A172 (cell line): ENCODE measurements at places on chromosomes 12 and 14. TPM values are rescaled to one million over a fixed set of nuclear protein-coding genes. Genes with fewer than 3 reads are reported as not detected.

DNA sequence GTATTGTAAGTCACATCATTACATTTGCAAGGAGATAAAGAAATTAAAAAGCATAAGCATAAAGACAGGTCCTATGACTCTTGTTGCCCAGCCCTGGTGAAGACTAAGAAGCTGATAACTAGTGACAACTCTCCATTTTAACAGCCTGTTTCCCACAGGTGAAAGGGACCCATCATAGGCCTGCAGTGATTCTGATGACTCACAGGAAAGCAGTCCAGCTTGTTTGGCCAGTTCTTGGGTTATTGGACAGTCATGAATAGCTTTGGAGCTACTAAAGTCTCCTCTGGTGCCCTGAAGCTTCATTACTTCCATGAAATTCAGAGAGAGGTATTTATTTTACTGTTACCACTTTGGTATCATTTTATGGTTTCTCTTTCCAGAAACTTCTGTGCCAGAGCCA is 55.5 kb upstream of the DYRK2 start:
- peak; percentile 55 for DNase-seq

DNA sequence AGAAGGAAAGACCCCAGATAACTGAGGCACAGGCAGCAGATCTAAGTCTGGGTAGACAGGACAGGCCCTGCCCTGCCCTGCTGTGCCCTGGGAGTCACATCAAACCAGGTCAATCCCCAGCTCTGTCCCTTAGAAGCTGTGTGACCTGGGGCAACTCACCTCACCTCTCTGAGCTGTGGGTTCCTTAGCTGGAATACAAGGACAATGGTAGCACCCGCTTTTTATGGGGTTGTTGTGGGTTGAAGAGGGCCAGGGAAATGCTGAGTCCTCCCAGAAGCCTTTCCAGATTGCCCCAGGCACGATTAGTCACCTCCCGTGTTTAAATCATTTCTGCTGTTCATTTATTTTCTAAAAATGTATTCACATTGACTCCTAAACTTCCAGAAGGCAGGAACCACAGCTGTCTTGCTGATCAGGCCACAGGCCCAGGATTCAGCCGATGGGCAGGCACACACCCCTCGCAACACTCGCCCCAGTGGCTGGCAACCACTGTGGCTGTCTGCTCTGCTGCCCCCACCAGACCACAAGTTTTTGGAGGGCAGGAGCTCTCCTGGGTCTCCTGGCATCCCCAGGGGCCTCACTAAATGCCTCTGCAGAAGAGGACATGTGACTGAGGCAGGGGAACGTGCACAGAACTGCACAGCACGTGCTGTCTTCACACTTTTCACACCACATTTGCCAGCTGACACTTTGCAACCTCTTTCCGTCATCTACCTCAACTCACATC is 3.0 kb downstream of the SELPLG start:
- DNase-seq, result peak; percentile 79

The CRACR2A gene
- total RNA-seq, result not detected in 2 replicates

The KERA gene
- total RNA-seq, result not detected in 2 replicates

The NR1H4 gene
- total RNA-seq, result 0.17 and 0.53 TPM in 2 replicates

GRCh38 chr14:70563869-70564268 is 29.1 kb upstream of the ADAM20 start:
- DNase-seq, result no peak

DNA sequence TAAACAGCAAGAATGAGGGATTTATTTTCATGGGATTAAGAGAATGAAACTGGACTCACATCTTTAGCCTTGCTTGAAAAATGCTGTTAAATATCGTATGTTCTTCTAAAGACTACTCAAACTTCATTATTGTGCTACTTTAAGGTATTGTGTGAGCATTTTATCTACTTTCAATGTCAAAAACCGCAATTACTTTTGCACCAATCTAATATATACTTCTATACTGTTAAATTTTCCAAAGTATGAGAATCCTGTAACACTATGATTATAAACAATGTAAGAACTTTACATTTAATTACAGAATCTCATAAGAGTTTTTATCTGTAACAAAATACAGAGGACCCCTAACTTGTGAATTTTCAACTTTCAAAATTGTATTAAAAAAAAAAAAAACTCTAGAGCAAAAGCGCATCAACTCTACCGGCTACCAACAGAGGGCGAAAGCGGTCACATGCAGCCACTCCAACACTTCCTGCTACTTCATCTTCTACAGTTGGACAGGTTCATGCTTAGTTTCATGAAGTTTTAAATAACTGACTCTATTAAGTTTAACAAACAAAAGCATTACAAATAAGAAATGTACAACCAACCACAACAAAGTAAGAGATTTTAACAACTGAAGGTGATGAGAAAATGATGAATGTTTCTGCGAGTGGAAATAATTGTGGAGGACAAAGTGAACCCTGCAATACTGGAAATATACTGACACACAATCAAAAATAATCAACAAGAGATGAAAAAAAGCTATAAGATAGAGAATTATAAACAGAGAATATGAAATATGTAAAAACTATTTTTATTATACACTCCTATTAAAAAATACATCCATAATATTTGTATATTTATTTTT is 210.9 kb downstream of the MED13L start:
- DNase-seq, result peak; percentile 52

The FSCB gene
- not detected in 2 replicates for total RNA-seq

DNA sequence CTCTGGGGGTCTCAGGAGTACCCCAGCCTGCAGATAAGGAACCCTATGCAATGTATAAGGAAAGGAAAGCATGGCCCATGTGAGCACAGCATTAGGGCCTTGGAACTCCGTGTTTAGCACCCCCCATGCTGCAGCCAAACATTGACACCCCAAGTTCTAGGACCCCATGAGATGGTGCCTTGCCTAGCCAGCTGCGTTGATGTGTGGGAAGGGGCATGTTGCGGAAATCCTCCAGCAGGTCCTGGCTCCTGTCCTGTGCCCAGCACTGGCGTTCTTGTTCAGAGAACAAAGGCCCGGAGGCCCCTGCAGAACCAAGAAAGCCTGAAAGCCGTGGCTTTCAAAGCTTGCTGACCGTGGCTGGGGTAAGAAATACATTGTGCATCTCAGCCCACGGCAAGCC is 99.4 kb upstream of the DIO3 start:
- no peak for DNase-seq

- no peak for DNase-seq
Observed at GRCh38 chr14:65024957-65025356, 38.3 kb downstream of the FNTB start.

- DNase-seq, result no peak
Observed at GRCh38 chr14:68666236-68666635, 126.6 kb downstream of the ZFP36L1 start.

The TMTC1 gene
- 24.6 and 26.2 TPM in 2 replicates for total RNA-seq

DNA sequence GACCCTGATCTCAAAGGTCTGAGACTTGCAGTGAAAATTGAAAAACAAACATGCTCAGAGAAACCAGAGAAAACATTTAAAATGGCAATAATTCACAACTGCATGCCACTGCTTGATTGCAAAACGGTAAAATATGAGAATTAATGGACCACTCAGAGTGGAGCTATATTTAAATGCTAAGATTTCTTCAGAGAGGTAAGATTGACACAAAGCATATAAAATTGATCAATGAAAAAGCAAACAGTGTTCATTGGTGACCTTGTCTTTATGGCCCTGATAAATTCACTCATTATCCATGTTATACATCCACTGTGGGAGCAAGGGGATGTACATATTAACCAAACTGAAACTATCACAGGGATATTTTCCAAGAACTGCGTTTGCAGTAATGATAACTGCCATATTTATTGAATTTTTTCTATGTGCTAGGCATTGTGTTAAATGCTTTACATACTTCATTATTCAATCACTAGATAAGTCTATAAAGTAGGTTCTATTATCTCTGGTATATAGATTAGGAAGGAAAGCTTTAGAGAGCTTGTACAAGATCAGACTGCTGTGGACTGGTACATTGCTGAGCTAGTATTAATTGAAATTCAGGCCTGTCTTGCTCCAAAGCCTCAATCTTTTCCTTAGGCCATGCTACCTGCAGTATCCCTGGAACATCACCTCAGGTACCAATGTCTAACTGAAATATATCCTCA is 113.9 kb upstream of the LMO3 start:
- no peak for DNase-seq

DNA sequence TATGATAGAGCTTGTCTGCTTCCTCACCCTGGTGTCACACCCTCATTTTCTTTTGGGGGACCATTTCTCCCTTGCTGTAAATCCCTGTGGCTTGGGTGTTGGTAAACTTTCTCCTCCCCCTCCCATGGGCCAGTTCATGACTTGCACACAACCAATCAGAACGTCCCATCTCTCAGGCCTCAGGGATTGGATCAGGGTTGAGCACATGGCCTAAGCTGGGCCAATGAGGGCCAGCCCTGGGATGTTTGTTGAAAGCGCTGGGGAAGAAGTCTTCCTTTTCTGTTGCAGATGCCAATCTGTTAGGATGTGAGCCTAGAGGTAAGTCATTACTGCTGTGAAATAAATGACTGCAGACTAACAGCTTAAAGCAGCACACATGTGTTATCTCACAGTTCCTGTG is 136.7 kb downstream of the AACS start:
- DNase-seq, result no peak

GRCh38 chr12:26282339-26282940 is 87.1 kb downstream of the SSPN start:
- DNase-seq, result no peak

GRCh38 chr14:96202441-96203094 is 2.1 kb upstream of the BDKRB2 start:
- DNase-seq, result no peak

DNA sequence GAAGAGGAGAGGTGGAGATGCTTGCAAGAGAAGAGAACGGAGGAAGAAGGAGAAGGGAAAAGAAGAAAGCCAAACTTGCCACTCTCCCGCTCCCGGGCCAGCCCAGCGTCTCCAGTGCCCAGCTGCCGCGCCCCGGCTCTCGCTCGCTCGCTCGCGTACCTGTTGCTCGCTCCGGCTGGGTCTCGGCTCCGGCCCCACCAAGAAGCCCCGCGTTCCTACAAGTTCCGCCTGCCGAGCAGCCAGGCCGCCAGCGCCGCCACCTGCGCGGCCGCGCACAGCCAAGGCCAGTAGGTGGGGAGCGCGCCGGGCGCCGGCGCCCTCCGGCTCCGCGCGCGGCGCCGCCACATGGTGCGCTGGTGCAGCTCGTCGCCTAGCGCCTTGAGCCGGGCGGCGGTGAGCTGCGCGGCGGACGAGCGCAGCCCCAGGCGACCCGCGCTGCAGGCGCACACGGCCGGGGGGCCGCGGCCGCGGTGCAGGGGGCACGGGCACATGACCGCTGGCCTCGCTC is 370 bp downstream of the HRK start:
- DNase-seq, result no peak

DNA sequence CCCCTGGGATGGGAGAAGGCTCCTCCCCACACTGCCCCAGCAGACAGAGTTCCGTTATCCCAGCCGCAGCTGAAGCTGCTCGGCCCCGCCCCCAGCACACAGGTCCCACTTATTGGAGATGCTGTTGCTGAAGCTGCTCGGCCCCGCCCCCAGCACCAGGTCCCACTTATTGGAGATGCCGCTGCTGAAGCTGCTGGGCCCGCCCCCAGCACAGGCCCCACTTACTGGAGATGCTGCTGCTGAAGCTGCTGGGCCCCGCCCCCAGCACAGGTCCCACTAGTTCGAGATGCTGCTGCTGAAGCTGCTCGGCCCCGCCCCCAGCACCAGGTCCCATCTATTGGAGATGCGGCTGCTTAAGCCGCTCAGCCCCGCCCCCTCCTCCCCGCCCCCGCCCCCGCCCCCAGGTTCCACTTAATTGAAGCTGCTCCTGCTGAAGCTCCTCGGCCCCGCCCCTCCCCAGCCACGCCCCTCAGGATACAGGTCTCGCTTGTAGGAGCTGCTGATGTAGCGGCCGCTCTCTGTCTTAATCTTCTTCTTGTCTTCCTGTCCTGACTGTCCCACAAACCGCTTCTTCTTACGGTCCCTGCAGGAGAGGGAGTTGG is 12.0 kb downstream of the CFAP73 start:
- DNase-seq, result peak; percentile 74

DNA sequence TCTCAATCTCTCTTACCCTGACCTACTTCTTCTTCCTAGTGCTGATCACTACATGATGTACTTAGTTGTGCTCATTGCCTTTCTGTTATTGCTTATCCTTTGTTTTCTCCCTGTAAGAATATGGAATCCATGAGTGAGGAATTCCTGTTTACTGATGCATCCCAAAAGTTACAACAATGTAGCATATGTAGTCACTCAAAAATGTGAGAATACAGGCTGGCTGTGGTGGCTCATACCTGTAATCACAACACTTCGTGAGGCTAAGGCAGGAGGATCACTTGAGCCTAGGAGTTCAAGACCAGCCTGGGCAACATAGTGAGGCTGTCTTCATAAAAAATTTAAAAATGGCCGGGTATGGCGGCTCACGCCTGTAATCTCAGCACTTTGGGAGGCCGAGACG is 8.0 kb upstream of the WDR20 start:
- no peak for DNase-seq

The LRTM2 gene
- not detected in 2 replicates for total RNA-seq

DNA sequence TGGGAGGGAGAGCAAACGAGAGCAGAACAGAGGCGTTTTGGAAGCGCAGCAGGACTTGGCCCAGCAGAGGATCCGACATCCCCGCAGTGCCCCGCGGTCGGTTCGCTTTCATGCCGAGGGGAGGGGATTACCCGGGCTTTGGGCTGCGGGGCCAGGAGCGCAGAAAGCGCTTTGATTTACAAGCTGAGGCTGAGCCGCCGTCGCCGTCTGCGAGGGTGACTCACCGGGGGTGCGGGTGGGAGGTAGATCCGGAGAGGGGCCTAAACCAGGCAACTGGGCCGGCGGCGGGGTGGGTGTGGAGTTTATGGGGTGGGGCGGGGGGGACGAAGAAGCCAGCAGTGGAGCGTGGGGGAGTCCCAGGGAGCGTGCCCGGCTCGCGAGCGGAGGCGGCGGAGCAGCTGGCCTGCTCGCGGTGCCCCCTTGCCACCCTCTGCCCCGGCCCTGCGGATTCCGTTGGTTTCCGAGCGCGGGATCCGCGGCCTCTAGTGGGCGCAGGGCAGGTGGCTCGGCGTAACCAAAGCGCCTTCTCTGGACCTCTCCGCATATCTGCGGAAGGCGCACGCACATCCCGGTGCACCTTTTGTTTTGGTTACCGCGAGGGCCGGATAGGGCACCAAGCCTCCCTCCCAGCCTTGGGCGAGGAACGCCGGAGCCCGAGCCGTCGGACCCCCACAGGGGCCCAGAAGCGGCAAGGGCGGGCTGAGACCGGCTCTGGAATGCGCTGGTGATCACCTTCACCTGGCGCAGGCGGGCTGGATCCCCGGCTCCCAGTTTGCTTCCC is 2.6 kb downstream of the SIX4 start:
- peak; percentile 21 for DNase-seq

The HPD gene
- total RNA-seq, result 0.12 and 1.2 TPM in 2 replicates

GRCh38 chr12:3891201-3891600 is 18.0 kb upstream of the PARP11 start:
- no peak for DNase-seq
